ENCODE measurements at places on chromosomes 1 and 21.
A peak's percentile ranks its signal among the peaks of the same experiment; 100 is the strongest.

DNA sequence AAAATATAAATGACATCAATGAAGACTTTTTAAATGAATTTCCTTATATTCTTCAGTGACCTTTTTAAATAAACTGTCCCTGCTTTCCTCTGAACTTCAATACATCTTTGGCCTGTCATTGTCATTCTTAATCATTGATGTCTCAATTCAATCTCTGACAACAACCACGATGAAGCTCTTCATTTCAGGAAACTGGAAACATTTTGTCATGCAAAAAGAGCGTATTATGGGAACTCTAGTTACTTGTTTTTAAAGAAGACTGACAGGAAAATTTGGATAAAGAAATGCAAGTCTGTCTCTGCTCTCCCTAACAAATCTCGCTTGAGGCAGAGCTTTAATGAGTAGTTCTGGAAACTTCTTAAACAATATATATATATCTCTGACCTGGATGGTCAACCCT is 535.8 kb upstream of the ADGRL2 start:
- DNase-seq: no peak

- DNase-seq: no peak
These were observed 14.2 kb downstream of the MARCKSL1 start for GRCh38 chr1:32321712-32322291.

DNA sequence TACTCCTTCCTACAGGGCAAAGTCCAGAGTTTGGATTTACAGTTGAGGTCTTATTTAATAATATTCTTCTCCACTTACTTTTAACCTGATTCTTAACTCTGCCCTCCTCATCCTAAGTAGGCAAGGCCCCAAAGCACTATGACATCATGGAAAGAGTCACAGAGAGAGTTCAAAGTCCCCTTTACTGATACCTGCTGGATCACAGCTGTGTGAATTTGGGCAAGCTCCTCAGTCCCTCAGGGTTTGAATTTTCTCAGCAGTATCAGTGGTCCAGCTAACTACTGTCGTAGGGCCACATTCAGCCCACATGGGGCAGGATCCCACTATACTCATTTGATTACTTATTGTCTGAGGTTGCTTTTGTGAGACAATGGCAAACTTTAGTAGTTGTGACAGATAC is 16.0 kb downstream of the TYW3 start:
- no peak for DNase-seq

GRCh38 chr1:167720965-167721616 is 691 bp upstream of the MPZL1 start:
- DNase-seq: no peak

DNA sequence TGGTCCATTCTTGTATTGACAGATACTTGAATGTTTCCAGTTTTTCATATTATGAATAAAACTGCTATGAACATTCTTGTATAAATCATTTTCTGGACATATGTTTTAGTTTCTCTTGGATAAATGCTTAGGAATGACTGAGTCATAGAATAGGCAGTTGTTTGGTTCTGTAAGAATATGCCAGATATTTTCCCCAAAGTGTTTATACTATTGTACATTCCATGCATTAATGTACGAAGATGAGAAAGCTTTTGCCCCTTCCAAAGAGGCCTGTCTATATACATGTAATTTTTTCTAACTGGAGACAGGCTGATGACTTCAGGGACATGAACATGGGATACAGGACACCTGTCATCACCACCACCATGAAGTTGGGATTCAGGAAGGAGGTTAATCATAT is 11.3 kb downstream of the NBPF3 start:
- no peak for DNase-seq

DNA sequence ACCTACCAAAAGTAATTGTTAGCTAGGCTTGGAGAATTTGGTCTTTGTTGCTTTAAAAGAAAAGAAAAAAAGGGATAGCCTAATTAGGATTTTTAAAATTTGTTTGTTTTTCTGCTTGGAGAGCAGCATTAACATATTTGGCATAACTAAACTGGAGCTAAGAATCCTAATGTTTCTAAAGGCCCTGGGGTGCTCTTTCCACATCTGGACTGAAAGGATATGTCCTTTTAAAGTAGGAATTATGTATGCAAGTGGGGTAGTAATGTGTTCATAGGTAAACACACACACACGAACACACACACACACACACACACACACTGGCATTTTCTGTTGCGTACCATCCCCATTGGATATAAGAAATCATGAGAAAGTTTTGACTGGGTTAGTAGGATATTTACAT is 113.9 kb downstream of the KCTD3 start:
- no peak for DNase-seq

- peak; percentile 80 for DNase-seq
These were observed 9.5 kb upstream of the B3GALNT2 start for GRCh38 chr1:235513495-235514366.

DNA sequence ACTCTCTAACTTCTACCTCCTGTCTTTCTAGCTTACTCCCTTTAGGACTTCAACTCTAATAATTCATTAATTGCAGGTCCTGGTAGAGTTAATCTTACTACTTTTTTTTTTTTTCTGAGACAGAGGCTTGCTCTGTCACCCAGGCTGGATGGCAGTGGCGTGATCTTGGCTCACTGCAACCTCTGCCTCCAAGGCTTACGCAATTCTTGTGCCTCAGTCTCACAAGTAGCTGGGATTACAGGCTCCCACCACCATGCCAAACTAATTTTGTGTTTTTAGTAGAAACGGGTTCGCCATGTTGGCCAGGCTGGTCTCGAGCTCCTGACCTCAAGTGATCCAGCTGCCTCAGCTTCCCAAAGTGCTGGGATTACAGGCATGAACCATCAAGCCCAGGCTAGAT is 15.7 kb downstream of the BTBD8 start:
- DNase-seq: no peak

- DNase-seq: no peak
These were observed 120.9 kb downstream of the ASTN1 start for GRCh38 chr1:177043597-177043996.

DNA sequence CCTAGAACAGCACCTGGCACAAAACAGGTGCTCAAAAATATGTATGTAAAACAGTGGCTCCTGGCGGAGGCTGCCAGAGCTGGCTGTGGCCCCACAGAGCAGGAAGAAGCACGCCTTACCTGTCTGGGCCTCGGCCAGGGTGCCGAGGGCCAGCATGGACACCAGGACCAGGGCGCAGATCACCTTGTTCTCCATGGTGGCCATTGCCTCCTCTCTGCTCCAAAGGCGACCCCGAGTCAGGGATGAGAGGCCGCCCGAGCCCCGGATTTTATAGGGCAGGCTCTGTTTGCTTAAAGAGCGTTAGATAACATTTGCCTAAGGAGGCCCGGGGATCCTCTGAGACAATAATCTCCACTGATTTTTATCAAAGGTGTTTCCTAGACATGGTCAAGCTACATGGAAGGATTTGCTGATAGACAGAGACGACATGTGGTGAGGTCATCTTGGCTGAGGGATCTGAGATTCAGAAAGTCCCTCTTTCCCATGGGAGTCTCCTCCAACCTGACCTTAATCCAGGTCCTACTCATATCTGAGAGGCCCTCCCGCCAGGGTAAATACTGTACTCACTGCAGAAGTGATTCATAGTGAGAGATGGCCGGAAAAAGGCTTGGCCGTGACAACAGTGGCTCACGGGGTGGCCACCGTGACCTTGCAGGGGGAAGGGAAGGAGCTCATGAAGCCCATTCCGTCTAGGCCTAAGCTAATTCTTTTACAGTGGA is at the start of gene TFF1:
TSS of gene TFF1 (minus strand) at position 244 of the 719 bp plus-strand sequence. CDS start at position 204, 40 bp downstream.
- DNase-seq: no peak

DNA sequence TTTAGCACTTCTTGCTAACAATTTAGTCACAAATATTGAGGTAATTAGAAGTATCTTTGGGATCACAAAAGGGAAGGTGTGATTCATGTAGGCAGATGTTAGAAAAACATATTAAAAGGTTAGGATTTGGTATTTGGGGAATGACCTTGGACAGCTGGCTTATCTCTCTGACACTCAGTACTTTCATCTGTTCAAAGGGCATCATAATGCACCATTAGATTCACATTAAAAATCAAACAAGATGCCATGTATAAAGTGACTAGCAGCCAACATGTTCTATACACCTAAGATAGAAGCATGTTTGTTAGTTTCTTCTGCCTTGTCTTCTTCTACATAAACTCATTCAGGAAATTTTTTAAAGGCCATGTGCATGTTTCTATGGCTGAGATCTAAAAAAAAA is 56.5 kb upstream of the ESRRG start:
- no peak for DNase-seq

GRCh38 chr1:85830837-85831236 is 122.6 kb upstream of the ZNHIT6 start:
- no peak for DNase-seq

GRCh38 chr1:41427122-41427913 is 57.2 kb downstream of the EDN2 start:
- no peak for DNase-seq

- no peak for DNase-seq
These were observed 49.3 kb downstream of the FBXO42 start for GRCh38 chr1:16302709-16303627.

- no peak for DNase-seq
These were observed 59.1 kb downstream of the SPSB1 start for GRCh38 chr1:9351654-9352271.

GRCh38 chr21:38506661-38507281 is 8.5 kb upstream of the ERG start:
- DNase-seq: peak; percentile 33

- DNase-seq: no peak
These were observed at the start of gene GJB4 for GRCh38 chr1:34759503-34760357. Gene GJB4, plus strand, starts transcription at chr1:34759740. Its CDS starts 1,515 bp downstream, at chr1:34761255.

Measured in retina (tissue), 1 donor.